ENCODE measurements at places on chromosomes 11 and 22.

DNA sequence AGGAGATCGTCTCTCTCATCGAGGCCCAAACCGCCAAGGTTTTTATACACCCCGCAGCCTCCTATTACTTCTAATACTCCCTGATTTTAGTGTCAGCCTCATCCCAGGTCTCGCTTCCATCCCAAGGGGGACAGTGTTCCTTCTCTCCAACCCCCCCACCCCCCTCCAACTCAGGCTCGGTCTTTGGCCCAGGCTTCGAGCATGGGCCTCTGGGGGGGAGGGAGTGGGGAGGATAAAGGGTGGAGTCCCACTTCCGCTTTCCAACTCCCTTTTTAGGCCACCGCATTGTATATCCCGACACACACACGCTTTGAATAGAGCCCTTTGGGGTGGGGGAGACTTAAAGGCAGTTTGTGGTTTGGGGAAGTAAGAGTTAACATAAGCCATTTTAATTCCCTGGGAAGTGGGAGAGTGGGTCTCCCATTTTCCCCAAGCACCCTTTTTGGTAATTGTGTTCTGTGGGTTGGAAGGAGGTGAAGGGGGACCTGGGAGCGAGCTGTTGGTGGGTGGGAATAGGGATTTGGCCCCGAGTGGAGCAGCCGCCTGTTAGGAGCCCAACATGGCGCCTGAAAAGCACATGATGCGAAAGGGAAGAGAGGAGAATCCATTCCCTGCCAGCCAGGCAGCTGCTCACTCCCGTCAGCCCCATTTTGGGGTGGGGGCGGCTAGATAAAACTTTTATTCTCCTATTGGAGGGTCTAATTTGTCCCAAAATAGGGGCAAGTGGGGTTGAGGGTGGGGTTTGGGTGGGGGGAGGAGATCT lies 844 bp downstream of the PCF11 start:
- peak; percentile 31 for DNase-seq

DNA sequence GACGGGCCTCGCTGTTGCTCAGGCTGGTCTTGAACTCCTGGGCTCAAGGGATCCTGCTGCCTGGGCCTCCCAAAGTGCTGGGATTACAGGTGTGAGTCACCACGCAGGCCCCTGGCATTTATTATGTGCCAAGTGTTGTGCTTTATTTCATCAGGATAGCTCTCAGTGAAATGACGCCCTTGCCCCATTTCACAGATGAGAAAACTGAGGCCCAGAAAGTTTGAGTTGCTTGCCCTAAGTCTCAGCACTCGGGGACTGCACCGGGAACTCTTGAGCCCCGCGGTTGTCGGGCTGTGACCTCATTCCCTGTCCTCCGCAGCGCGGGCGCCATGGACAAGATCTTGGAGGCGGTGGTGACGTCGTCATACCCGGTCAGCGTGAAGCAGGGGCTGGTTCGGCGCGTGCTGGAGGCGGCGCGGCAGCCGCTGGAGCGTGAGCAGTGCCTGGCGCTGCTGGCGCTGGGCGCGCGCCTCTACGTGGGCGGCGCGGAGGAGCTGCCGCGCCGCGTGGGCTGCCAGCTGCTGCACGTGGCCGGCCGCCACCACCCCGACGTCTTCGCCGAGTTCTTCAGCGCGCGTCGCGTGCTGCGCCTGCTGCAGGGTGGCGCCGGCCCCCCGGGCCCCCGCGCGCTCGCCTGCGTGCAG lies 7.3 kb downstream of the USP35 start:
- DNase-seq = no peak

GRCh38 chr11:79308429-79308828 lies 132.4 kb downstream of the TENM4 start:
- DNase-seq = no peak

DNA sequence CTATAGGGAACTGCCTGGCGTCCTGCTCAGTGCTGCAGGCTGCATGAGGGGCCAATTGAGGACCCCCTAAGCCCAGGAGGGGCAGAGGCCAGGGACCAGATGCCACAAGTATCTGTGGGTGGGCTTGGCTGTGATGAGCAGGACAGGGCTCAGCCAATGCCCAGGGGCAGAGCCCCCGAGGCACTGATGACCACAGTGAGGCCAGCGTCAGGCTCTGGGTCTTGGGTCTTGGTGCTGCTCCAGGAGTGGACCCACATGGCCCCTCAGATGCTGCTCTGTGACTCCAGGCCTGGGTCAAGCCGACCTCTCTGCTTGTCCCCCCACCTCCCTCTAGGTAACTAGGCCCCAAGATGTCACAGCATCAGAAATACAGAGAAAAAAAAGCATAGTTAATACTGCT lies 50.6 kb downstream of the RTN4R start:
- no peak for DNase-seq

DNA sequence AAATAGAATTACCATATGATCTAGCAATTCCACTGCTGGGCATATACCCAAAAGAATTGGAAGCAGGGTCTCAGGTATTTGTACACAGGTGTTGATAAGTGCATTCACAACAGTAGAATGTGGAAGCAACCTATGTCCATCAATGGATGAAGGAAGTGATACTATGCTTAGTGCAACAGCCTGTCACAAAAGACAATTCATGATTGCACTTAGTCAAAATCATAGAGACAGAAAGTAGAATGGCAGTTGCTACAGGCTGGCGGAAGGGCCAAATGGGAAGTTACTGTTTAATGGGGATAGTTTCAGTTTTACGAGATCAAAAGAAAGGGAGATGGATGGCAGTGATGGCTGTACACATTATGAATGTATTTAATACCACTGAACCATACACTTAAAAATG lies 42.0 kb downstream of the SGSM3 start:
- DNase-seq = no peak

DNA sequence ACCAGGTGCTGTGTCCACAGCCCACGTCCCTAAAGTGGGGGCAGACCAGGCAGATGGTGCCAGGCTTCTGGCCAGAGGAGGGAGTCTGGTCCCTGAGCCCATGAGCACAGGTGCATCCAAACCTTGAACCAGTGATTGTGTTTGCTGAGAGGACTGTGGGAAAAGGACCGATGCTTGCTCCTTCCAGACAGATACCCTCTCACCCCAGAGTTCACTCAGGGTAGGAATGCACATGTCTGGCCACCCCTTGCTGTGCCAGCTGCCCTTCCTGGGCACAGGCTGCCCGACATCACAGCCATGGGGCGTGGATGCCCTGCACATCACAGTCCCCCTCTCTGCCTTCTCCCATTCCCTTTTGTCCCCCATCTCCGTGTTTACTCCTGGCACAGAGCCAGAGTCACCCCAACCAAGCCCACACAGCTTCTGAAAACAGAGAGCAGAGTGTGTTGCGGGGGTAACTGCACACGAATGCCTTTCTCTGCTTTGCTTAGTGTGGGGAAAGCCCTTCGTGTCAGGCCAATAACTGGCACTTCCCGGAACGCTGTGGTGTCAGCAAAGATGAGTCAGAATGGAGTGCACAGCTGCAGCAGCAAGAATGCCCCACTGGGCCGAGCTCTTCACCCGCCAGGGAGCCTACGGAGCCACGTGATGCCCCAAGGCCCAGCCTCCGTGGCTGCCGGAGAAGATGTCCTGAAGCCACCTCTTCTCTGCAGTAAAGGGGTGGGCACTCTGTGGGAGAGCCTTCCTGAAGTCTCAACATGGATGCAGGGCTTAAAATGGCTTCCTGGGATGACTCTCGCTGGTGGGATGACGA lies 7.6 kb downstream of the CARS1 start:
- DNase-seq = peak; percentile 87
